ENCODE measurements at places on chromosomes 1 and 21.
A peak's percentile ranks its signal among the peaks of the same experiment; 100 is the strongest.

DNA sequence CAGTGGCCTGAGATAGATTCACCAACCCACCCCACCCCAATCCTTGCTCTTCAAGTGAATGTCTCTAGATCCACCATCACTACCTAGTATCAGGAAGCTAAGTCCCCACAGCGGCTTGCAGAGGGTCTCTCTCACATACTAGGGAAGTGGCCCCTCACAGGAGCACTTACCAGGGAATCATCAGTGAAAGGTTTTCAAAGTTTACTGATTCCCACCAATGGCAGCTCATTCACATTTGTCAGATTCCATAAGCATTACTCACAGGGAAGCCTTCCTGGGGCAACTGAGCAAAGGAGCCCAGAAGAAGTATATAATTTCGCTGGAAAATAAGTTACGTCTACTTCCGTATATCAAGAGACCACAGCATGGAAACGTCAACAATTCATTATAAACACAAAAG is 120.8 kb downstream of the GREM2 start:
- no peak for DNase-seq

DNA sequence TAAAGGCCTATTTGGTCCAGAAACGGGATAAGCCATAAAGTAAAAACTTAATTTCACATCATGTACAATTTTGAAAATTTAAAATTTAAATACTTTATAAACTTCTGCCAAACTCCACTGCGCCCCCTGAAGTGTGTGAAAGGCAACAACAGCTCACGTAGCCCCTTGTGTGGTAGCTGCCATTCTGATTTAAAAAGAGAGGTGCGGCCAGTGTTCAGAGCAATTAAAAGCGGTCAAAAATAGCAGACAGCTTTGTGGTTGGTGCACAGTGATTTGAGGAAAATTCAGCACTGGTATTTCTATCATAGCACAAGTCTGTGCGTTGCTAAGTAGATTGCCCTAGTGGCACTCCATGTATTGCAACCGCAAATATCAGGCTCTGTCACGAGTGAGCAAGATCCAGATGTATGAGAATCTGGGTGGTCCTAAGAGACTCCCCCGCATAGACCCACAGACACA is 122.5 kb downstream of the ATG4C start:
- no peak for DNase-seq

DNA sequence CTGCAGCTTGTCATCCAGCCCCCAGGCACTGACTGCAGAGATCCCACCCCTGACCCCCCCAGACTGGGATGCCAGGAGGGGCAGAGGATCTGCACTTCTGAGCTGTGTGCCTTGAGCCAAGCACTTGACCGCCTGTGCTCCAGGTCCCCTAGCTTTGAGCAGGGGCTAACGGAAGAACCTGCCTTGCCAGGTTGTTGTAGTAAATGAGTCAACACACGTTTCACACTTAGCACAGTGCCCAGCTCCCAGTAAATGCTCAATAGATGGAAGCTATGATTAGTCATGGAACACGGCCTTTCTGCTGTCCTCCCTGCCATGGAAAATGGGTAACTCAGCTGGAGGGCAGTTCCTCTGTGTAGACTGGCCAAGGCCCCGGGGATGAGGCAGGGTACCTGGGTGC is 24.1 kb downstream of the IFFO2 start:
- DNase-seq: peak; percentile 75

GRCh38 chr1:245085508-245086095 is 69.2 kb upstream of the KIF26B start:
- DNase-seq: no peak

- no peak for DNase-seq
Measured at GRCh38 chr1:25074351-25075227, 144.5 kb upstream of the RUNX3 start.

DNA sequence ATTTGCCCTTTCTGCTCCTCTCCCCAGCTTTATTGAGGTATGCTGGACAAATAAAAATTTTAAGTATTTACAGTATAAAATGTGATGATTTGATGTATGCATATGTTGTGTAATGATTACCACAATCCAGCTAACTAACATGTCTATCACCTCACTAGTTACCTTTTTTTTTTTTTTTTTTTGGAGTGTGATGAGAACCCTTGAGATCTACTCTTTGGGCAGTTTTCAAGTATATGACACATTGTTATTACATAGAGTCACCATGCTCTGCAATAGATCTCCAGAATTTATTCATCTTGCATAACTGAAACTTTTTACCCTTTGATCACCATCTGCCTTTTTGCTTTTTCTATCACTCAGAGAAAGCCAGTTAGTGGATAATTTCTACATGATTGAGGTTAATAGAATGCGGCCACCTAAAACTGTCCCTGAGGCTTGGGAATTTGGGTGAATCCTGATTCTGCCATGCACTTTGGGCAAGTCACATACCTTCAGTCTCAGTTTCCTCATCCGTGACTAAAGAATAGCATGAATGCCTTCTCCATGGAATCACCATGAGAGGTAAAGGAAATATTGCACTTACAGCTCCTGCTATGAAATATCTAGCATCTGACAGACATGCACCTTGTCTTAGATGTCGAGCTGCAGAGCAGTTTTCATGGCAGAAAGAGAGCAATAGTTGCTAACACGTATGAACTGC is 295.2 kb downstream of the DISC1 start:
- no peak for DNase-seq

GRCh38 chr1:245822996-245823395 is 668.2 kb downstream of the KIF26B start:
- DNase-seq: no peak

- DNase-seq: peak; percentile 64
Measured at GRCh38 chr1:213988507-213989001, 781 bp downstream of the PROX1 start.

DNA sequence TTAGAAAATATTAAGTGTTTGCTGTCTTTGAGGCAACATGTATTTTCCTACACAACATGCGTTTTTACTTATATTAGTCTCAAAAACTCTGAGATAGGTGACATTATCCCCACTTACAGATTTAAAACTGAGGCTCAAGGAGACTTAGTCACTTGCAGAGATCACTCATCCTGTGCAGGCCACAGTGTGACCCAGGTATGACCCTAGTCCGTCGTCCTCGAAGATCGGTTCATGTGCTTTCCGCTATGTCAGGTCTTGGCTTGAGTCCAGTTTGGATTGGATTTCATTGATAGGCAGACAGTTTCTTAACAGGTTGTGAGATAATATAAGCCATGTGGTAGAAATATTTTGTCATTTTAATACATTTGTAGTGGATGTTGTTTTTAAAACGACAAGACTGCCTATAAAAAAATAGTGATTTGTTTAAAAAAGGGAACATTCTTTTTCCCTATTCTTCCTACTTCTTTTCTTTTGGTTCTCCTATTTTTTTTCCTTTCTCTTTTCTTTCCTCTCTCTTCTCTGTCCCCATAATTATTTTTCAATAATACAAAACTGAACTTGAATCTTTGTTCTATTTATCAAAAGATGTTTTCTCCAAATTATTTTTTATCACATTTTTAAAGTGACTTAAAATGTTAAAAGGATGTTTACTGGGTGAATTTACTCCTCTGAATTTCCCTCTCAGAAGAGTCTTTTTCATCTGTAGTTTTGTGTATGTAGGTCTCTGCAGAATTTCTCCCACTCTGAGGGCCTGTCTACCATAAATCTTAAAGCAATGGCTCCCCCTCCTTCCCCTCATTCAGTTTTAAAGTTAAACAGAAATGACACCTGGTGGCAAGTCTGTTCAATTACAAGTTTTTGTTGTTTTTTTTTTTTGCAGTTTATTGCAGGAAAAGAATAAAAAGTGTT is 81.8 kb downstream of the PHTF1 start:
- DNase-seq: peak; percentile 74

DNA sequence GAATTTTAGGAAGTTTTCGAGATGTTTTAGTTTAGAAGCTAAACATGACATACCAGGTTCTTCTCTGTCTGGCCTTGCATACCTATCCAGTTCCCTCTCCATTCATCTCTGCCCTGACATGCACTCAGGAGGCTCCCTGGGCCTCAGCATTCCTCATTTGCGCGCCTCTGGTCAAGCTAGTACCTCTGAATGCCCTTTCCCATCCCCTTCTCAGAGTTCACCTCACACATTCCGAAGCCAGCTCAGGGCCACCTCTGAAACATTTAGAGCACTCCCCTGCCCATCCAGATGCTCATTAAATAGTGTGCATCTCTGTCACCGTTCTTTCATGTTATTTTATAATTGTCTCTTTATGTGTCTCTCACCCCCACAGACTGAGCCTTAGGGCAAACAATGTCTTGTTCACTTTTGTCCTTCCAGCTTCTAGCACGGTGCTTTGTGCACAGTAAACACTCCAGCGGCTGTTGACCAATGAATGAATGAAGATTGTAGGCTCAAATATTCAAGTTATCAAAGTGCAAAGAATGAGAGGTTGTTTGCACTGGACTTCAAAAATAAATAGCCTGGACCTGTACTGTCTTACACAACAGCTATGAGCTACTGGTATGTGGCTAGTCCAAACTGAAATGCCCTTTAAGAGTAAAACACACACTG is 1.2 kb upstream of the DHCR24 start:
- DNase-seq: no peak

DNA sequence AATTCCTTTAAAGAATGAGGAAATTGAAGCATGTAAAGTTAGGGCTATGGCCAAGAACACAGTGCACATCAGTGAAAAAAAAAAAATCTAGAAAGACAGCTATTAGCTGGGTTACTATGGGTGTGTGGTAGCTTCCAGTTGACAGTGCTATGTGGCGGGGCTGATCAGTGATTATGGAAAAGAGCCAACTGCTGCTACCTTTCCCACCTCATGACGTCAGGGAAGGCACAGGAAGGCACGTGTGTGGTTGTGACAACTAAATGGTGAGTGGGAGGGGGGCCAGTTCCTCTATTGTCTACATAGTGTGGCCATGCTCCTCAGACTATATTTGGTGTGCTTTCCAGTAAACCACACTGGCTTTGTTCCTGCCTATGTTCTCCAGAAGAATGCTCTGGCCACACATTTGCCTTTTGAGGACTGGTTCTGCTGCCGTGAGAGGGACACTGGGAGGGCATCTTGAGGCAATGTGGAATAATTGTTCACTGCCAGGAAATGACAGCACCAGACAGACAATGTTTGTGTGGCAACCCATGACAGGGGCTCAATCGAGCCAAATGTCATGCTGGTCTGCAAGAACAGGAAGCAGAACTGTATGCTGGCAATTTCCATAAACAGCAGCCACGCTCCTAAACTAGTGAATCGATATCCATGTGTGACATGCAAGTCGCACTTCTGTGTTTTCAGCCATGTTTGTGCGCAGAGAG is 3.0 kb upstream of the SDE2 start:
- DNase-seq: peak; percentile 27

DNA sequence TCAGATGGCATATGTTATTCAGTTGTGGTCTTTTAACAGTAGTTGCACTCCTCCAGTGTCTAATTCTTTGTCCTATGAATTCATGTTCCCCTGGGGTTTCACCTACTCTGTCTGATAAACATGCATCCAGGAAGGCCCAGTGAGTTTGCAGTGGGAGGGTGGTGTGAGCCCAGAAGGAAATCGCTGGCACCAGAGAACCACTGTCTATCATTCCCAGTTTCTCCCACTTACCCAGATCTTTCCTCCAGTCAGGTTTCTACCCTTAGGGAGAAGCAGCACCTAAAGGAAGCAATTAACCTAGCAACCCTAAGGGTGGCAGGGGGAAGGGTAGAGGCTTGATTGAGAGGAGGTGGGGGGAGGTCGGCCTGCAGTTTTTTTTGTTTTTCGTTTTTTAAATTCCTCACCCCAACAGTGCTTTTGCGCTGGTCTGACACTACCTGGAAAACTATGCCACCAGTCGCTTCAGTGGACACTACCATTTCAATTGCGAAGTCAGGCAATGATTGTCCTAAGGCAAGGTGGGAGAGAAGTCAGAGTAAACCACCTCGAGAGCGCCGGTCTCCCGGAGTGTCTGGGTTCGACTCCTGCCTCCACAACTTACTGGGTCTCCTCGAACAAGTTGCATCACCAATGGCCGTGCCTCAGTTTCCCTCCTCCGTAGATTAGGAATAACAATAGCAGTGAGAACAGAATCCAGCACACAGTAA is 766 bp upstream of the SLC44A3 start:
- no peak for DNase-seq

- DNase-seq: no peak
Measured at GRCh38 chr1:166485620-166486019, 318.8 kb upstream of the FAM78B start.
